ENCODE measurements at places on chromosomes 16 and 17.

- DNase-seq: peak; percentile 11
These were observed 63.9 kb upstream of the DNAJA2 start for GRCh38 chr16:47037396-47037745.

GRCh38 chr17:30221346-30221745, 14.2 kb downstream of the SLC6A4 start:
- no peak for DNase-seq

- no peak for DNase-seq
These were observed 124.3 kb downstream of the NPIPB5 start for GRCh38 chr16:22634954-22635353.

DNA sequence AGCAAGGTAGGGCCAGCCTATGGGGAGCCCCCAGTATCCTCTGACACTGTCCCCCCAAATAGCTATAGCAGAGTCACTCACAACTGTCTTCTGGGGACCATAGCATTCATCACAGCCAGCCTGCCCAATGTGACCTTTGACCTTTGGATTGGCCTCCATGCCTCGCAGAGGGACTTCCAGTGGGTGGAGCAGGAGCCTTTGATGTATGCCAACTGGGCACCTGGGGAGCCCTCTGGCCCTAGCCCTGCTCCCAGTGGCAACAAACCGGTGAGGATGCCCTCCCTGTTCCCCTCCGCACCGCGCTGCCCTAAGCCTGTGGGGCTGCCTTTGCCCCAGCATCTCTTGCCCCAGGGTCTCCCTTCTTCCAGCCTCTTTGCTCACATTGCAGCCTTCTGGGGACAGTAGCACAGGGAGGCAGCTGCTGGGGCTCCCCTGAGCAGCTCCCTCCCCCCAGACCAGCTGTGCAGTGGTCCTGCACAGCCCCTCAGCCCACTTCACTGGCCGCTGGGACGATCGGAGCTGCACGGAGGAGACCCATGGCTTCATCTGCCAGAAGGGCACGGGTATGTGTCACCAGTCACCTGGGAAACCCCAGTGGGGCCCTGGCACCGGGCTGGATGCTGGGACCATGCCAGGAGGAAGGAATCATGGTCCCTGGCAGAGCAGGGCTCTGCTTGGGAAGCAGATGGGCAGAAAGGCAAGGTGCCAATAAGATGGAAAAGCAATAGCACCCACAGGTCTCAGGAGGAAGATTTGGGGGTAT, 61.1 kb downstream of the MRC2 start:
- no peak for DNase-seq

DNA sequence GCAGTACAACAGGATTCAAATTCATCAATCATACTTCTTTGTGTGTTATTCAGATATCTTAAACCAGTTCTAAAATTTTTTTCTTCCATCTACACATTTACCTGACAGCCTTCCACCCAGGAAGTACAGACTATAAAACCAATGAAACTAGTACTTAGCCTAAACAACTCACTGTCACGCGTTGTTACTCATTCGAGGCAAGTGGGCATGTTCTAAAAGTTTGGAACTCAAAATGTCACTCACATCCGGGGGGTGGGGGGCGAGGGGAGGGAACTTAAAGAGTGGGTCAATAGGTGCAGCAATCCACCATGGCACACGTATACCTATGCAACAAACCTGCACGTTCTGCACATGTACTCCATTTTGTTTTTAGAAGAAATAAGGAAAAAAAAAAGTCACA, 90.4 kb upstream of the PLEKHM1 start:
- DNase-seq: no peak

DNA sequence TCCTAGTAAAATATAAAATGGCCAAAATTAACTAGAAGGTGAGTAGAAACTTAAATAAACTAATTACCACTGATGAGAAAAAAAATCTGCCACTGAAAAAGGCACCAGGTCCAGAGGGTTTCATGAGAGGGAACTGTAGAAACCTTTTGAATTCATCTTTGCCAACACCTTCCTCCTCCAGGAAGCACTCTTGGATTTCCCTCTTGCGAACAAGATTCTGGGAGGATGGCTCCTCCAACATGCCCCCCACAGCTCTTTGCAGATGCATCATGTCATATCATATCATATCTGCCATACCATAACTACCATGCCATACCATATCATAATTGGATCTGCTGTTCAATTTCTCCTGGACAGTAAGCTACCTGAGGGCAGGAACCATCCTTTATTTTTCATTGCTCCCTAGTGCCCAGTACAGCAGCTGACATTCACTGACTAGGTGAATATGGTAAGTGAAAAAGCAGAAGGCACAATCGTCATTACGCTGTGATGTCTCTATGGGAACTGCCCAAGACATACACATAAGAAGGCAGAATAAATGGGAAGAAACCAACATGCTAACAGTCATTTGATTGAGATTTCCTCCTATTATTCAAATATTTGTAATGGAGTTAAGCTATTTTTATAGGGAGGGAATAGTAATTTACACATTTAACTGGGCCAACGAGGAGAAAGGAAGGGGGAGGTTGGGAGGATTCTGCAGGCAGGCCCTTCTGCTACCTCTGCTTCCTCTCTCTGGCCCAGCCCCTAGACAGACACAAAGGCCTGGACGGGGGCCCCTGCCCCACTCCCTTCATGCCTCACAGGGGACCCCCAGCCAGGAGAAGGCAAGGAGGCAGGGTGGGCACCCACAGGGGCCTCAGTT, 110.1 kb upstream of the SMURF2 start:
- DNase-seq: no peak

GRCh38 chr16:85905110-85906095, 6.4 kb downstream of the IRF8 start:
- no peak for DNase-seq

- no peak for DNase-seq
These were observed 7.2 kb downstream of the WWOX start for GRCh38 chr16:78106686-78107085.

DNA sequence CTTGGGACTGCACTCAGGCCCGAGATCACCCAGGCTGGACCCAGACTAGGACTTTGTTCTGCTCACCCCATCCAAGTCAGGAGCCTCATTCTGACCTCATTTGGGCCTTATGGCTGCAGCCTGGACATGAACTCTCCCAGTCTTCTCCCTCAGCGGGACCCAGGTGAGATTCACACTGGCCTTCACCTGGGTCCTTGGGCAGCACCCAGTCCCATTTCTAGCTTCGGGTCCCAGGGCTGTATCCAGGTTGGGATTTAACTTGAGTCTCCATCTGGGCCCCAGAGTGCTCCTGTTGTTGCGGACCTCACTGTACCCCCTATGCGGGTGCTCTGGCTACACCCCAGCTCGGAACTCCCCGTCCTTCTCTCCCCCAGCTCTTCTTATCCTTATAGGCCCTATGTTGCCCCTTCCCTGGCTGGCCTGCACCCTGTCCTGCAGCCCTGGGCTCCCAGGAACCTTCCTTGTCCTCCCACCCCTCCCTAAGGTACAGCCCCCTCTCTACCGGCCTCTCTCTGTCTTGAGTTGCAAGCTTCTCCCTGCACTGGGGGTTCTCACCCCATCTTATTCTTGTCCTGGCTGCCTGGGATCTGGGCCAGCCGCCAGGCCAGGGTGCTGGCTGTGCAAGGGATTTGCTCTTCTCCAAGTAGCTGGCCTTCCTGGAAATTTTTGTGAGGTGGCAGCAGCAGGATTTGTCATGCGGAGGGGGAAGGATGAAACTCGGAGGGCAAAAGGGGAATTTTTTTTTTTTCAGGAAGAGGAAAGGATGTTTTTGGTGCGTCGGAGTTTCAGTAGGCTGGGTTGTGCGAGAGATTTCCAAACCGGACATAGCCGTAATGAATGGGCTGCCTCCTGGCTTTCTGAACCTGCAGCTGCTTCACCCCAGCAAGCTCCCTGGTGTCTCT, 904 bp downstream of the MAP2K3 start:
- no peak for DNase-seq

DNA sequence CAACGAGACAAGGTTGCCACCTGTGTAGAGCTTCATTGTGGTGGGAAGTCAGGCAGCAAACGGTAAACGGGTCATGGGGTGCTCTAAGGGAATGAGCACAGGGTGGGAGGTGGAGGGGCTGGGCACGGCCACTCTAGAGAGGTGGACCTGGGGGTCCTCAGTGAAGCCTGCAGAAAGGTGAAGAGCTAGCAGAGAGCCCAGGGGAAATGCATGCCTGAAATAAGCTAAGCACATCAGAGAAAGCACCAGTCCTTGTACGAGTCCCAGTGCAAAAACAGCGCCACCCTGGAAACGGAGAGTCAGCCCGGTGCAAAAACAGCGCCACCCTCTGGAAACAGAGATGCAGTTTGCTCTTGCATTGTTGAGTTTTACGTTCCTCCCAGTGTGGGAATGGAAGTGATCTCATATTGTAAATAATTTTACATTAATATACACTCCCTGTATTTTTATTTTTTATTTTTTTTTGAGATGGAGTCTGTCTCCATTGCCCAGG, 65.0 kb downstream of the TBC1D16 start:
- no peak for DNase-seq

- no peak for DNase-seq
These were observed 2.0 kb downstream of the GPT2 start for GRCh38 chr16:46885960-46886763.

- DNase-seq: no peak
These were observed 8.1 kb upstream of the ERCC4 start for GRCh38 chr16:13911871-13912270.

GRCh38 chr17:62692721-62693431, 65.4 kb downstream of the MRC2 start:
- no peak for DNase-seq

- no peak for DNase-seq
These were observed 1.6 kb downstream of the AHSP start for GRCh38 chr16:31529108-31529936.

Data from CD4-positive, alpha-beta T cell treated with Interleukin-1 beta for 1 hour (primary cell).